Midbrain (tissue), 1 donor: ENCODE measurements at places on chromosomes 13 and 19.

- no peak for DNase-seq
Observed at GRCh38 chr13:68168448-68168847, 938.3 kb upstream of the PCDH9 start.

- DNase-seq = no peak
Observed at GRCh38 chr13:29108068-29108786, 288.1 kb downstream of the MTUS2 start.

DNA sequence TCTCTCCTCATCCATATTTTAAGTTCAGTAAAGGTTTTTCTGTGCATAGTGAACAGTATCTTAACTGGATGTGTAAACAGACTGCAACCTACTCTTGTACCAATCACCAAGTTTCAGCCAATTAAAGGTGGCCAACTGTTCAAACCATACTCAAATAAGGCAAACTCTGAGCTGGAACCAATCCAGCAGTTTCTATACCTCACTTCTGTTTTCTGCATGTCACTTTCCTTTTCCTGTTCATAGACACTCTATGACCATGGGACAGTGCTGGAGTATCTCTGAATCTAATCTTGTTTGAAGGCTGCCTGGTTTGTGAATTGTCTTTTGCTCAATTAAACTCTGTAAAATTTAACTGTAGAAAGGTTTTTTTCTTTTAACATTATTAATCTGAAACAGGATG, 470.3 kb upstream of the SLITRK6 start:
- no peak for DNase-seq

- no peak for DNase-seq
Observed at GRCh38 chr13:62087124-62087523, 671.5 kb upstream of the PCDH20 start.

- no peak for DNase-seq
Observed at GRCh38 chr13:44180876-44181536, 192.6 kb upstream of the SERP2 start.

DNA sequence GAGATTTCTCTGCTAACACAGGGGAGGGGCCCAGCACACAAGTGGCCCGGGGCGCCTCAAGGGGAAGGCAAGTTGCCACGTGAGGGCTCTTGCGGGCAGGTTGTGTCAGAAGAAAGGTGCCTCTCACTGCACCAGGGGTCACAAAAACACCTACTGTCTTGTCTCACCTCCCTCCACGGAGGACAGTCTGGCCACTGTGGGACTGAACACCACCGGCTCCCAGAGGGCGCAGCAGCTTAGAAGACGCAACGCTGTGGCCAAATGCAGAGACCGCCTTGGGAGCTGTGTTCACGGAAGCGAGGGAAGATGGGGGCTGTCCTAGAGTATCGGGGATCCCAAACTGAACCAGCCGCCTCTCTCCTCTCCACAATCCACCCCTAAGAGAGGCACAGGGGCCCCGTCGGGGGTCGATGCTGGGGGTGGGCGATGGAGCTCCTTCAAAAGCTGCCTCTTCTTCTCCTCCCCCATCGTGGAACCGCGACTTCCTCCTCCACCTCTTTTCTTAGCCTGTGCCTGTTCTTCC, 177.5 kb downstream of the FOXO1 start:
- no peak for DNase-seq

- no peak for DNase-seq
Observed at GRCh38 chr13:64397701-64398100, 2832.4 kb downstream of the PCDH9 start.

DNA sequence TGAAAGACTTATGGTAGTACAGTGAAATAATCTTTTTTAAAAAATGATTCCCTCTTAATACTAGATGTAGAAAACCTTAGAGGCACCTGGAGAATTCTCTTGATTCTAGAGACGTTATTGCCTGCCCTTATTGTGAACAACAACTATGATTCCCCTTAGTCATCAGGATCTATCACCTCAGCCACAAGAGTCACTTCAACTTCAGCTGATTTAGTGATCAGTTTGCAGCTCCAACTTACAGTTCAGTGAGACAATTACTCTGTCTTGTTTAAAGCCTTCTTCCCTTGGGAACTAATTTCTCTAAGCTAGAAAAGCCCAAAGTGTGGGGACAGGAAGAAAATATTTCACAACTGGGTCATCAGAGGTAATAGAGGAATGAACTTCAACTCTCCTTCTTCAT, 254.3 kb upstream of the SLITRK1 start:
- no peak for DNase-seq

- no peak for DNase-seq
Observed at GRCh38 chr19:17294051-17294891, 9.0 kb downstream of the ABHD8 start.

DNA sequence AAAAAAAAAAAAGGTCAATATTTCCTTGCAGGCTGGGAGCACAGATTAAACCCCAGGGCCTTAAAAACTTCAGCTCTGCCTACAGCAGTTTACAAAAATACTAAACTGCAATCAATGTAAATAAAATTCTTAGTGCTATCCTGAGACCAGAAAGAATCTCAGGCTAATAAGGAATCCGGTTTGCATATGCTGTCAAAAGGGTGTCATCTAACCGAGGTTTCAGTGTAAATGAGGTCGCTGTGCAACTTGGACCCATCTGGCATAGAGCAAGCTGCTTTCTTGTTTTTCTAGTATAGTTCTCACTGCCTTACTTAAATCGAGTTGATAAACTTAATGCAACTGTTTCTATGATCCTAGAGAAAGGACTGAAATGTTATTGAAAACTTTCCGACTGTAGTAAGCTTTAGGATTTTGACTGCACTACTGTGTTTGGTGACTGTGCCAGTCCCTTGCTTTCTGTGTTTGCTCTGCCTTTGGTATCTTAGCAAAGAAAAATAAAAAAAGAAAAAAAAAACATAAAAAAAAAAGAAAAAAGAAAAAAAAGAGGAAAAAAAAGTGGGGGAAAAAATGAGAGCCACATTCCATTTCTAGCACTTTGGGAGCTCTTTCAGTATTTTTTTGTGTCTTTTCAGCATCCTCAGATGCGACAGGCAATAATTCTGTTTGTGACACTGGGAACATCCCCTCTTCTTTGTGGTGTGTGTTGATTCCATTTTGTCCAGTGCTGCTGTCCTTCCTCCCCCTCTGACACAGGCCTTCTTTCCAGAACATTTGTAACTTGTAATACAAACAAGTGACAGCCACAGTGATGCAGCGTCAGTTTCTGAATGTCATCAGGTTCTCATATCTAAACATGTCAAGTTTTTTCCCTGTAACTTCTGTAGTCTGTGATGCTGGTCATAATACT, 340.5 kb downstream of the ZNF536 start:
- no peak for DNase-seq

GRCh38 chr13:113090415-113090770, 15.2 kb upstream of the F7 start:
- DNase-seq = no peak

- DNase-seq = no peak
Observed at GRCh38 chr13:96730676-96731075, 263.6 kb downstream of the OXGR1 start.

DNA sequence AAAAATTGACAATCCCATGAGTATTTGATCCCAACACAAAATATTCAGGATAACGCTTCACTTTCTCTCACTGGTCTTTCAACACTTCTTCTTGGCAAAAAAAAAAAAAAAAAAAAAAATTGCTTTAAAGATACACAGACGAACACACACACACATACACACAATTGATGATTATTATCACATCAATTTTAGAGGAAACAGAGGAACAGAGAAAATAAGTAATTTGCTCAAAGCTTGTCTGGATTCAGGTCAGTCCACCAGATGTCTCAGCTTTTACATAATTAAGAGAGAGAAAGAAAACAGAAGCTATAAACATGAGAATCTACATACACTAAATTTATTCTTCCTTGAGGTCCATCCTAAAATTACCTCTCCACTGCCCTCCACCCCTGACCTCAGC, 183.4 kb downstream of the MZT1 start:
- no peak for DNase-seq

DNA sequence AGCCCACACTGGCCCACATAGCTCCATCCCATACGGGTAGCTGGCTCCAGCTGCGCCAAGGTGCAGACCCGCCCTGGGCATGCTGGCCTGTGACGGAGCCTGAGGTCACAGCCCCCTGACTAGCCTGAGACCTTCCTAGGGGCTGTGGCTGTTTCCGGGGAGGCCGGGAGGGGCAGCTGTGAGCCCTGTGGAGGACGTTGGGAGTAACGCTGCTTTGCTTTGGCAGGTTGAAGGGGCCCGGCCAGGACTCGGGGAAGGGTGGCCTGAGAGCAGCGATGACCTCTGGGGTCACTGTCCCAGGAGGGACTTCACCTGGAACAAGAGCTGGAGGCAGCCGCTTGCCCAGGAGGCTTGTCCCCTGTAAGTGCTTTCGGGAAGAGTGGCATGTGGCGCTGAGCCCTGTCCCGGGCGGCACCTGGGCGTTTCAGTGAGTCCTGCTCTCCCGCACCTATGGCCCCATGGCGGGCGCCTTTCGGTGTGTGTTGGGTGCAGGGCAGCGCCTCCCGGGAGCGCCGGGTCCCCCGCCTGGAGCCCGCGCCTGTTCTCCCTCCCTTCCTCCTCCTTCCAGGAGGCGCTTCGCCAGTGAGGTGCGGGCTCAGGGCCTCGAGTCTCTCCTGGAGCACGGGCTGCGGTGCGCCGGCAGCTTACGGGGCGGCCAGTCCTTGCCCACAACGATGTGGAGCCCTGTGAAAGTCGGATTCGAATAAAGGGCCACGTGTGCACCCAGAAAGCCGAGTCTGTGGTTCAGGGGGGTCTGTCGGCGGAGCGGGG, 1.1 kb upstream of the FAM174C start:
- DNase-seq = no peak

GRCh38 chr19:3065675-3066357, 3.5 kb upstream of the TLE5 start:
- no peak for DNase-seq

GRCh38 chr13:30850204-30850866, 55.7 kb upstream of the MEDAG start:
- no peak for DNase-seq
